Endothelial cell (in vitro differentiated cells): ENCODE measurements at places on chromosomes 3 and 15.

- no peak for DNase-seq
Observed at GRCh38 chr15:80550219-80550907, 144.7 kb upstream of the ABHD17C start.

- no peak for DNase-seq
Observed at GRCh38 chr3:72344236-72344635, 504.0 kb downstream of the SHQ1 start.

- DNase-seq, result no peak
Observed at GRCh38 chr3:69504232-69504631, 118.3 kb upstream of the FRMD4B start.

DNA sequence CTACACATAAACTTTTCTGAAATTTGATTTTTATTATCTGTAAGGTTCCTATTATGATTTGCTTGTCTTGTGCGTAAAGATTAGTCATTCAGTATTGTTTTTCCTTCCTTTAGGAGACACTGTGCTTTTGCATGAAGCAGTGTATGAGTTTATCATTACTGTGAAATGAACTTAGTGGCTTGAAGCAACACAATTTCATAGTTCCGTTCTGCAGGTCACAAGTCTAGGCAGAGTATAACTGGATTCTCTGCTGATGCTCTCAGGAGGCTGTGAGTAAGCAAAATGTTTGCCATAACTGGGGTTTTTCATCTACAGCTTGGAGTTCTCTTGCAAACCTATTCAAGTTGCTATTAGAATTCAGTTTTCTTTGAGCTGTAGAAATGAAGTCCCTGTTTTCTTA lies 1136.1 kb downstream of the OTOL1 start:
- DNase-seq, result no peak

DNA sequence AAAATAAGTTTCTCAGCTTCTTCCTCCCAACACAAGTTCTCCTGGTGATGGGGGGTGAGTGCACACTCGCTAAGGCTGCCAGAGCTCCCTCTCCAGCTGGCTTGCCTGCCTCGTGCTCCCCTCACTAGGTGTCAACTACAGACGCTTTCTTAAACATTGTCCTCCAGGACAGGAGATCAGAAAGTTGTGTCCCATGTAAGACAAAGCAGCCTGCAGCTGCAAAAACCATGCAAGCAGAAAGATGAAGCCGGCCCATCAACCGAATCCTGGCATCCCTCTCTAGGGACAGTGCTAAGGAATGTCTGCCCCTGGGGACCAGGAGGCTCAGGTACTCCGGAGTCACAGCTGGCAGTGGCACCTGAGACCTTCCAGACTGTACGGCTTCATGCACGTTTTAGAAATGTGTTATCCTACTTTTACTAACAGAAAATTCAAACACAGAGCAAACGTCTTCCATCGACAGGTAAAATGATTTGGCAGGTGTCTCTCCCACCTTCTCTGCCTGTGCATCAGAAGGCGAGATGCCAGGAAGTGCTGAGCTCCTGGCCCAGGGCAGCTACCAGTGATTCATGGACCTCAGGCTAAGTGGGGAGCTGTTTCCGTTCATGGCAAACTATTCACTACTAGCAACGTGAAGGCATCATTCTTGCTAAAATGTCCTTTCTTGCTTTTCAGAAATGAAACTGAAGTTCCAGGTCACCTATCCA lies 246.1 kb downstream of the ADAMTS17 start:
- no peak for DNase-seq

- no peak for DNase-seq
Observed at GRCh38 chr15:80494351-80494751, 90.2 kb downstream of the ARNT2 start.

- DNase-seq, result no peak
Observed at GRCh38 chr3:24396338-24396737, 98.3 kb downstream of the THRB start.

DNA sequence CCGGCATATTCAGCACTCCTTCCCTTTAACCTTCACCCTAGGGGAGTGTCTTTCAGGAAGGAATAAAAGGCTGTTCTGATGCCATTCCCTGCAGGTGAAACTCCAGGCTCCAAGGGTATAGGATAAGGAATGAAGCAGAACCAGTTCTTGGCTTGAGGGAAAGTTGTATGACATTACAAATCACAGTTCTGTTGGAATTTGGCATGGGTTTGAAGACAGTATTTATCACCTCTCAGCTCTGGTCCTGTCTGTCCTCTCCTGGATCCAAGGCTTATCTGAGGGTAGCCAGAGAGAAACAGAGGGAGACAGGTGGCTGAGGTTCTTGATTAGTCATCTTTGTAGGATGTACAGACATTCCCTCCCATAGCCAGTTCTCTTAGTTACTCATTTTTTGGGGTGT lies 37.1 kb downstream of the RAB11A start:
- no peak for DNase-seq

DNA sequence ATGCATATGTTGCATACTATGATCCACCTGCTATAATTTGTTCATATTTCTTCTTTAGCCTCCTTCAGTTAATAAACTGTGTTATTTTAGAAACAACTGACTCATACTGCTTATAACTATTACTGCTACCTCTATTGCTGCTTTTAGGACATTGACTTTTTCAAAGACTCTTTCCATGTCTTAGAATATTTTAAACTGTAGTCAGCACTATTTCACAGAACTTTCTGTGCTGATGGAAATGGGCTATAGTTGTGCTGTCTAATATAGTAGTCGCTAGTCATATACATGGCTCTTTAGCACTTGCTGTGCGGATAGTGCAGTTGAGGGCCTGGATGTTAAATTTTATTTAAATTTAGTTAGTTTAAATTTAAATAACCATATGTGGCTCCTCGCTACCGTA lies 55.6 kb downstream of the NEK11 start:
- DNase-seq, result no peak

DNA sequence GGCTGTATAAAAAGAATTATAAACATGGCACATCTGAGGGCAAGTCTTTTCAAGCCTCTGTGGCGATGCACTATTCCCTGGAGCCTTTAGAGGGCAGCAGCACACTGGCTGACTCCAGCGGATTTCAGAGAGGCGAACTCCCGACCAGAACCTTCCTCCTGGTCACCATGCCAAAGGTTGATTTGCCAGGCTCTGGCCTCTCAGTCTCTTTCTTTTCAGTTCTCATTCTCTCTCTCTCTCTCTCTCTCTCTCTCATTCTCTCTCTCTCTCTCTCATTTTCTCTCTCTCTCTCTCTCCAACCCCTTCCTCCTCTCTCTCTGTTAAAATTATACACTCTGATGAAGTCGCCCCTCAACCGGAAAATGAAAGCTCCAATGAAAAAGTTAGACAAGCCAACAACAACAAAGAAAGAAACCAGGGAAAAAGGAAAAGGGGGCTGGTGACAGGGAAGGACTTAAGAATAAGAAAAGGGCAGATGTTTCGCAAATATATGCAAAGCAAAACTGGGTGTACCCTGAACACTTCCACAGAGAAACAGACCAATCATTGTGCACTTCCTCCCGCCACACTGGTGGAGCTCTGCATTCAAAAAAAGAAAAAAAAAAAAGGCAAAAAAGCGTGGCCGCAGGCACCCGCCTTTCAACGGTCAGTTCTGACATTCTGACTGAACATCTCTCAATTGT lies 90.2 kb downstream of the TIGIT start:
- peak; percentile 70 for DNase-seq

- DNase-seq, result no peak
Observed at GRCh38 chr3:34777386-34777785, 861.9 kb upstream of the ARPP21 start.

DNA sequence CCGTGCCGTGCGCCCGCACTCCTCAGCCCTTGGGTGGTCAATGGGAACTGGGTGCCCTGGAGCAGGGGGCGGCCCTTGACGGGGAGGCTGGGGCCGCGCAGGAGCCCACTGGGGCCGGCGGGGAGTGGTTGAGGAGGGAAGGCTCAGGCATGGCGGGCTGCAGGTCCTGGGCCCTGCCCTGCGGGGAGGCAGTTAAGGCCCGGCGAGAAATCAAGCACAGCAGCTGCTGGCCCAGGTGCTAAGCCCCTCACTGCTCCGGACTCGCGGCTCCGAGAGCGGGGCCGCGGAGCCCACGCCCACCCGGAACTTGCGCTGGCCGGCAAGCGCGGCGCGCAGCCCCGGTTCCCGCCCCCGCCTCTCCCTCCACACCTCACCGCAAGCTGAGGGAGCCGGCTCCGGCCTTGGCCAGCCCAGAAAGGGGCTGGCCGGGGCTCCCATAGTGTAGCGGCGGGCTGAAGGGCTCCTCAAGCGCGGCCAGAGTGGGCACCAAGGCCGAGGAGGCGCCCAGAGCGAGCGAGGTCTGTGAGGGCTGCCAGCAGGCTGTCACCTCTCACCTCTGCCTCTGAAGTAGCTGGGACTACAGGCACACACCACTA lies 7.8 kb downstream of the GP9 start:
- no peak for DNase-seq

GRCh38 chr3:175066617-175067415 lies 207.7 kb downstream of the NAALADL2 start:
- no peak for DNase-seq

GRCh38 chr15:48279608-48280007 lies 51.6 kb upstream of the DUT start:
- DNase-seq, result no peak

- no peak for DNase-seq
Observed at GRCh38 chr3:189664311-189664710, 33.1 kb downstream of the TP63 start.

GRCh38 chr15:57752436-57752835 lies 45.9 kb downstream of the POLR2M start:
- no peak for DNase-seq

DNA sequence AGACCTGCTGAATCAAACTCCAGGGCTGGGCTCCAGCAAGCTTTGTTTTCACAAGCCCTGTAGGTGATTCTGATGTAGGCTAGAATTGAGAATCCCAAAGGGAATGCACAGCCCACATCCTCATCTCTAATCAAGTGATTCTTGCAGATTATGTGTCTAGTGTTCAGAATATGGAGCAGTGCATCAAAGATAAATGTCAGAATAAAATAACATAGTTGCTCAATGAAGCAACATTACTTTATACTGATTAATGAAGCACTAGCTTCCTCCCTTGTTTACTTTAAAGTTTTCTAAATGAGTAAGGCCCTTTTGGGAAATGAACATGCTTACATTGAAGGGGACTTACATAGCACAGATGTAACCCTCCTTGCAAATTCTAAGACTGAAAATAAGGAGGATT lies 39.2 kb downstream of the NUP210 start:
- DNase-seq, result no peak

DNA sequence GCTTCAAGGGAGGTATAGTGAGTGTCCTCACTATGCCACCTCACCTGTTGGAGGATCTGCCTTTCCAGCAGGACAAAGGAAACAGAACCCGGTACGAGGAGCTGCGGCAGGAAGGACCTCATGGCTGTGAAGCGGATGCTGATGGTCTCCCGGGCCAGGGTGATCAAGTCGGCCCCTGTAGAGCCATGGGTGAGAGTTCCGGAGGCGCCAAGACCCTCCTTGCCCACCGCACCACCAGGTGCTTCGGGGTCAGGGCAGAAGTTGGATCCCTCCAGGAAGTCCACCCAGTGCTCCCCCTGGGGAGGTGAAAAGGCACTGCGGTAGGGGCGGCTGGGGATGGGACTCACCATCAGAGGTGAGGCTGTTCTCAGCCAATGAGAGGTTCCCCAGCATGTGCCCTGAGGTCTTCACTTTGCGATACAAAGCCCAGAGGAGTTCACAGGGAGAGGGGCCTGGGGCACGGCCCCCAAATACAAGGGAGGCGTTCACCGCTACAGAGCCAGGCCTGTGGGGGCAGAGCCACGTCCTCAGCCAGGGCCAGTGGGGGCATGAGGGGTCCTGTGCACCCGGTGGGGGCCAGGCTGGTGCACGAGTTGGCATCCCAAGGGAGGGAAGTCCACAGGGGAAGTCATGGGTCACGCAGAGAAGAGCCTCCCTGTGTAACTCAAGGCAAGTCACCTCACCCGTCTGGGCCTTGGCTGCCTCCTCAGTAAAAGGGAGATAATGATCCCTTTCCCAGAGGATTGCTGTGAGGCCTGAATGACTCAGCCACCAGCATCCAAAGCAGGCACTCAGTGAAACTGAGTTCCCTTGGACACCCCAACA lies 27.7 kb downstream of the C15orf39 start:
- DNase-seq, result no peak

- DNase-seq, result no peak
Observed at GRCh38 chr15:83928392-83928734, 274.4 kb downstream of the ADAMTSL3 start.

DNA sequence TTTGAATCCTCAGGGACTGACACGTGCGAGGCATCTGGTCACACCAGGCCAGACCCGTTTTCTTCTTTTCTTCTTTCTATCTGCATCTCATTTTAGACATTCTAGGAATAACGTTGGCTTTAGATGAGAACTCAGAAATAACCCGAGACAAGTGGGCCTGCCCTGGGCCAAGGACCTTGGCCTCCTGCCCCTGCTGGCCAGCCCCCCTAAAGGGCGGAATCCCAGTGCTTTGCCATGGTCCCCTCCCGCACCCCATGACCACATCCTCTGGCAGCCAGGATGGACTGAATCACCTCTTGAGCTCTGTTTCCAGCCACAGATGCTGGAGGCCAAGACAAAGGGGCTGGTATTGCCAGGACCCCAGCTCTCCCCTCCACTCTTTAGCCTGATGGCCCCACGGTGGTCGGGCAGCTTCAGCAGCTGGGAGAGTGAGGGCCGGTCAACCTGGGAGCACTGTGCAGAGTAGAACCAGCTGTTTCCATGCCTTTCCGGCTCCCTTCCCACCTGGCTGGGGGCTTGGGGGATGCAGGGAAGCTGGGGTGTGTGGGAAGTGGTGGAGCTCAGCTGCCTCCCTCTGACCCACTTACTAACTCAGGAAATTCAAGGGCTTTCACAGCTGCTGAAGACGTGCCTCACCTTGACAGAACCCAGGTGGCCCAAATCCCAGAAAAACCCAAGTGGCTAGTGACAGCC lies 190.9 kb downstream of the FAM43A start:
- no peak for DNase-seq

DNA sequence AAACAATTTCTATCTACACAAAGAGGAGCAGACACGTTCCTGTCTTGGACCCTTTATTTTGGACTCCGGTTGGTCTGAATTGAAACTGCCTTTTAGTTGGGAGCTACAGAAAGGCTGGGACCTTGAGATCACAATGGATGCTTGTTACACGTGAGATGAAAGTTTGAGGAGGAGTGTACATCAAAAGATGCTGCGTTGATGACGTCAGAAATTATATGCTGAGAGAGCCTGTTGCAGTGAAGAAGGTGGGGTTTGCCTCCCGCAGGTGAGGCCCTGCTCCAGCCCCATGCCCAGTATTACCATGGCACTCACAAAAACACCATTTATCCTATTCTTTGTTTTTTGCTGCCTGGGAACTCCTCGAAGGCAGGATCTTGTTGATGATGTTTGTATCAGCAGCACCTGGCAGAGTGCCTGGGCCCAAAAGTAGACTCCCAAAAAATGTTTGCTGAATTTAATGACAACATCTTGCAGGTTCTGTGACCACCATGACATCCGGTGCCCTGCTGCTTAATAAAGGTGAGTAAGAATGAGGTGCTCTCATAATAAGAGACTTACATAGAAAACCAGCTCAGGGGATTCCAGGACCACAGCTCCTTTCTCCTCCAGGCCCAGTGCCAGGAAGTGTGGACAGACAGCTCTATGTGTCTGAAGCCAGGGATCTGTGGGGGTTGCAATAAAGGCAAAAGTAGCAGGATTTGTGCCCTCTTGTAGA lies 136.1 kb upstream of the UBE2E1 start:
- DNase-seq, result no peak

GRCh38 chr15:63380808-63381282 lies 801 bp downstream of the CA12 start:
- no peak for DNase-seq
